ENCODE measurements at places on chromosomes 1 and 21.

GRCh38 chr1:114691061-114691460 is 4.3 kb downstream of the AMPD1 start:
- DNase-seq, result no peak

- no peak for DNase-seq
These were observed 65.1 kb downstream of the PIK3CD start for GRCh38 chr1:9716404-9717192.

DNA sequence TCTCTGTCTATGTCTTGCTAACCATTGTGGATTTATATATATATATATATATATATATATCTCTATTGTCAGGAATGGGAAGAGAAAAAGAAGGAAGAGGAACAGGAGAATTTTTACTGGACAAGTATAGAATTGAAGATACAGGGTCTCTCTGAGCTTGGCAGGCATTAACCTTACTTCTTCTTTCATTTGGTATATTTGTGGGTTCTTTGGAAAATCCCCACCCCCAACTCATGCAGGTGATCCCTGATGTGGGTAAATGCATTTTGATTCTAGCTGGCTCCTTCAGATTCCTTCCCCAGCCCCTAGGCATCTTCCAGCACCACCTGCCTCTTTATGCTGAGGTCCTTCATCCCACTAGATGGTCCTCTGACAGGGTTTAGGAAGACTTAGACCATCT is 78.8 kb upstream of the TRABD2B start:
- DNase-seq, result no peak

- no peak for DNase-seq
These were observed 2.6 kb downstream of the C1orf116 start for GRCh38 chr1:207029701-207030521.

DNA sequence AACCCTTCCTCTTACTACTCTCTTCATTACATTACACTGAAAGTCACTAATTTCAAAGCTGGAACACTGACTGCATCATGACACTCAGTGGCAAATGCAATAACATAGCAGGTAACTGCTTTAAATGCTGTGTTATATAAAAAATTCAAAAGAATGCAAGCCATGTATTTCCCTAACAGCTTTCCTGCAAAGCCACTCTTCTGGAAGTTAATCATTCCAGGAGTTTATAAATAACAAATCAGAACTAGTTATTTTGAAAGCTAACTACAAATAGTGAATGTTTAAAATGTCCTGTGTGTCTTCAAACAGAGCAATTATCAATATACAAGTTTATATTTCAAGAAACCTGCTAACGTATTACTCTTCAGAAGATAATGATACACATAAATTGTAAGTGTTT is 34.5 kb downstream of the DBT start:
- DNase-seq, result no peak

GRCh38 chr1:161483361-161483760 is 21.9 kb upstream of the FCGR2A start:
- DNase-seq, result no peak

DNA sequence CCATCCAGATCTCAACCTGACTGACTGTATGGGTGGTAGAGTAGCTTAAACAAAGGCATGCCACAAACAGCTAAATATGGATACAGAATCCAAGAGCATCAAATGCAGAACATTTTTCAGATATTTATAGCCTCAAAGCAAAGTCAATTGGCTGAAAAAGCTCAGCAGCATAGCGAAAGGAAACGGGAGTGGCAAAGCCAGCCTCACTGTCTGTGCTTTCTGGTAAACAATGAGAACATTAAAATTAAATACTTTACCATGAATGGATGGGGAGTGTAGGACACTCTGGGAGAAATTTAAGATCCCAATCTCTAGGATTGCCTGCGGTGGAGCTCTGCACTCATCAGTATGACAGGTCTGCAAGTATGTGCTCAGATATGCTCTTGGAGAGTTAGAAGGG is 4.4 kb downstream of the RASAL2 start:
- no peak for DNase-seq

DNA sequence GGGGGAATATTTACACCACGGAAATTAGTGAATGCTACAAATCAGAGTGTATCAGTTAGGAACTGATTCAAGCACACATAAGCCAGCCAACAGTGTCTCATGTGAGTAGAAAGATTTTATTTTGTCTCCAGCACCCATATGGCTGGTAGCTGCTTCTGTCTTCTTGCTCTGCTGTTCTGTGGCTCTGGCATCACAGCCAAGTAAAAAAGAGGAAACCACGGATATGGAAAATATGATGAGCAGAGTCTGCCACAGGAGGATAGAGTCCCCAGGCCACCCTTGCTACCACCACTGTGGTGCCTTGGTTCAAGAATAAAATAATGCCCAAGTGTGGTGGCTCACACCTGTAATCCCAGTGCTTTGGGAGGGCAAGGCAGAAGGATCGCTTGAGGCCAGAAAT is 53.6 kb upstream of the SPOCD1 start:
- no peak for DNase-seq

DNA sequence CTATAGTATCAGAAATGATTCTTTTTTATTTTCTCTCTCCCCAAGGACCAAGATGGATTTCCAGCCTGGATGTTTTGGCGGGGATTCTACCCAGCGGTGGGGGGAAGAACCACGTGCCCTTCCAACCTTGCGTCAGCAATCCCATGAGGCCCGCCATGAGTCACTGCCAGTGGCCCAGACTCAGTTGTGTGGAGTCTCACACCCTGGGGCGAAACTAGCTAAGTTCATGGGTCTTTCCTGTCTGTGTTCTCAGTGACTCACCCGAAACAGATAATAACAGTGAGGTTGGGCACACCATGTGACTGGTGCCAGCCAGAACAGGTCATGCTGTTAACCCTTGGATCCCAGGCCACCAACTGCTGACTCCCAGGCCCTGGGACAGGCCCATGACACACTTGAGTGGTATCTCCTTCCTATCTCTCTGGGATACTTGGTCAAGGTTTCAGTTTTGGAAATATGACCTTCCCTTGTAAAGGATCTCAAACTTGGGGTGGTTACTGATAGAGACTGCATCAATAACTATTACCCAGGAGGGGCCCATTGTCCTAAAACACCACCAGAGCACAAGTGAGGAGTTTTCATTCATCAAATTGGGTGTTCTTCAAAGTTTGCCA is 98.0 kb upstream of the DUSP10 start:
- peak; percentile 19 for DNase-seq

DNA sequence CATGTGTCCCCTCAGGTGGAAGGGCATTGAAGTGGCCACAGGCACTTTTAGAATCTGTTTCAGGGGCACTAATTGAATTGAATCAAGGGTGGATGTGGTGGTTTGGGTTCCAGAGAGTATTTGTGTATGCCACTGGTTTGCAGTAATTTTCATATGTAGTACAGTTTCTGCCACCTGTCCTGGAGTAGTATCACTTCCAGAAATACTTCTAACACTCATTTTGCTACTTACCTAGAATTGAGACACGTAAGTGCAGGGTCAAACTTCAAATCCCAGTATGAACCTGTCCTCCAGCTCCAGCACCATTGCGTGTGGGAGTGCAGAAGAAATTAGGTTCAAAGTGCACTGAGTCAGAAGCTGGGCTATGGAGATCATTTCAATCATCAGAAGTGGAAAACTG is 26.8 kb downstream of the RSPH1 start:
- DNase-seq, result peak; percentile 42

- DNase-seq, result no peak
These were observed 11.6 kb upstream of the IFNGR2 start for GRCh38 chr21:33391656-33392055.

DNA sequence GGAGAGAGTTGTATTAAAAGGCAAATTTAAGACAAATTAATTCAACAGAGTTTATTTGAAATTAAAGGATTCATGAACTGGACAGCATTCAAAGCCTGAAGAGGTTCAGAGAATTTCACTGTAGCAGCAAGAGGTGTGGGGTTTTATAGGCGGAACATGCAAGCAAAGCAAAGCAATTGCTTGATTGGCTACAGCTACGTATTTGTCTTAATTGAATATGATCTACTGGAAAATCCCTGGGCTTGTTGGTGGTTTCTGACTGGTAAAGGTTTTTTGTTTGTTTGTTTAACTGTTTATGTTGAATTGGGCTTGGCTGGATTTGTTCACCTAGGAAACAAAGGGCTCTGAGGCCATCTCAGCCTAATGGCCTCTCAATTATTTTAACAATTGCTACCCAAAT is 61.5 kb downstream of the KCNK1 start:
- no peak for DNase-seq

DNA sequence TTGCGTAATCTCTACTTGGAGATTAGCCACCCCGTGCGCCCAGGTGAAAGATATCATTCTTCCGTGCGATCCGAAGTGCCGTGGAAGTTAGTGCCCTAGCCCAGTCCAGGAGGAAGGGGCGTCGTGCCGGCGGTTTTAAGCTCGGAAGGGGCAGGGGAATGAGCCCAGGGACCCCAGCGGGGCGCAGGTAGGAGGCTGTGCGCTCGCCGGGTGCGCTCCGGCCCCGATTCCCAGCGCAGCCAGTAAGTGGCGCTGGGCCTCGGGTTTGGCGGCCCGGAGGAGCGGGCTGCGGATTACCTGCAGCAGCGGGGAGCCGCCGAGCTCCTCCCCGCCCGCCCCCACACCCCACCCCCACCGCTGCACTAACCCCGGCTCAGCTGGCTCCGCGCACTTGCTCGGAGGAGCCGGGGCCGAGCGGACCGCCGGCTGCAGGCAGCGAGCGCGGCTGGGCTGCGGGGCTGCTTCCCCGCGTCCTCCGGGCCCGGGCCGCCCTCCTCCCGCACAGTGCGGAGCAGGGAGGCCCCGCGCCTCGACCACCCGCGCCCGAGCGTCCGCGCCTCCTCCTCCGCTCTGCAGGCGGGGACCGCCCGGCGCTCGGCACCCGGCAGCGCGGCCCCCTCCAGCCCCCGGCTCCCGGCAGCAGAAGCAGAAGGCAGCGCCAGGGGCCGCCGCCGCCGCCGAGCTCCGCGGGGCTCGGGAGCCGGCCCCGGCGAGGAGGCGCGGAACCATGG is at the start of gene RYR2:
Gene RYR2, plus strand, starts transcription at position 390 of the 731 bp plus-strand sequence. Its CDS starts 338 bp downstream, at position 728.
- no peak for DNase-seq

- DNase-seq, result no peak
These were observed 6.5 kb upstream of the MATN1 start for GRCh38 chr1:30729901-30730300.

DNA sequence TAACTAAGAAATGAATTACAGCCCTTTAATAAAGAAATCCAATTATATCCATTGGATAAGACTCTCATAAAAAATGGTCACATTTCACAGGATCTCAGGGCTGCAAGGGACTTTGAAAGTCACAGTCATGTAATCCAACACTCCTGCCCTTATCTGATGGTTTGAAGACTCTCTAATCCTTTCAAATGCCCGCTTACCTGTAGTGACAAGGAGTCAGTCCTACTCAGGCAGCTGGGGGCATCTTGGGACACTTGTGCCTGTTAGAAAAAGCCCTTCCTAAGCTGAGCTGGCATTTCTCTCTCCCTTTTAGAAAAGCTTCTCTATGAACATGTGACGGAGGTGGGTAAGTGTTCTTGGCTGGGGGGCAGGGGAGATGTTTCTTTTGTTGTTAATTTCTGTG is 11.0 kb upstream of the ZNF691 start:
- DNase-seq, result no peak

- no peak for DNase-seq
These were observed 29.7 kb upstream of the FOXO6 start for GRCh38 chr1:41331546-41331917.

- DNase-seq, result no peak
These were observed 20.6 kb upstream of the TMEM51 start for GRCh38 chr1:15132965-15133364.

- no peak for DNase-seq
These were observed 160.3 kb downstream of the PTPRU start for GRCh38 chr1:29396438-29397255.

- DNase-seq, result peak; percentile 68
These were observed 17.6 kb upstream of the TNFRSF1B start for GRCh38 chr1:12148958-12149790.

DNA sequence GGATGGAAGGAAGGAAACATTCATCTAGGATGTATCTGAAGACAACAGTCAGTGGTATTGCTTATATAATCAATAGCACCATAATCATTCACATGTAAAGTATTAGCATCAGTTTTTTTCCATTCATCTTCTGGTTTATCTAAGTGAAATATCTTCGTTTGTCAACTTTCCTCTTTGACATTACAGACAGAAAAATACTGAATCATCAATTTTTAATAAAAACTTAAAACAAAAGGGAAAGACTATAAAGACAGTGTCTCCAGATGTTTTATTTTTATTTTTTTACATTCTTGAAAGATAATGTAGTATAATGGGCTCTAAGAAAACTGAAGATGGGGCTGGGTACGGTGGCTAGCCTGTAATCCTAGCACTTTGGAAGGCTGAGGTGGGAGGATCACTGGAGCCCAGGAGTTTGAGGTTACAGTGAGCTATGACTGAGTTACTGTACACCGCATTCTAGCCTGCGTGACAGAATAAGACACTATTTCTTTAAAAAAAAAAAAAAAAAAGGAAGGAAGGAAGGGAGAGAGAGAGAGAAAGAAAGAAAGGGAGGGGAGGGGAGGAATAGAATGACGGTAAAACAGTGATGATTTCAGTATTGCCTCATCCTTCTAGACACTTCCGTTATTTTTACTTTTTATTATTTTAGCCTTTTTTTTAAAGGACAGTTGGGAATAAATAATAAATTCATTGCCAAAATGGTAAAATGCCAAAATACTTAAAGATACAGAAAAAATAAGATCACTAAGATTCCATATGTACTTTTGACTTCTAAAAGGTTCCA is 89.5 kb downstream of the NRIP1 start:
- DNase-seq, result no peak

GRCh38 chr1:161954050-161954449 is 69.6 kb downstream of the OLFML2B start:
- no peak for DNase-seq

DNA sequence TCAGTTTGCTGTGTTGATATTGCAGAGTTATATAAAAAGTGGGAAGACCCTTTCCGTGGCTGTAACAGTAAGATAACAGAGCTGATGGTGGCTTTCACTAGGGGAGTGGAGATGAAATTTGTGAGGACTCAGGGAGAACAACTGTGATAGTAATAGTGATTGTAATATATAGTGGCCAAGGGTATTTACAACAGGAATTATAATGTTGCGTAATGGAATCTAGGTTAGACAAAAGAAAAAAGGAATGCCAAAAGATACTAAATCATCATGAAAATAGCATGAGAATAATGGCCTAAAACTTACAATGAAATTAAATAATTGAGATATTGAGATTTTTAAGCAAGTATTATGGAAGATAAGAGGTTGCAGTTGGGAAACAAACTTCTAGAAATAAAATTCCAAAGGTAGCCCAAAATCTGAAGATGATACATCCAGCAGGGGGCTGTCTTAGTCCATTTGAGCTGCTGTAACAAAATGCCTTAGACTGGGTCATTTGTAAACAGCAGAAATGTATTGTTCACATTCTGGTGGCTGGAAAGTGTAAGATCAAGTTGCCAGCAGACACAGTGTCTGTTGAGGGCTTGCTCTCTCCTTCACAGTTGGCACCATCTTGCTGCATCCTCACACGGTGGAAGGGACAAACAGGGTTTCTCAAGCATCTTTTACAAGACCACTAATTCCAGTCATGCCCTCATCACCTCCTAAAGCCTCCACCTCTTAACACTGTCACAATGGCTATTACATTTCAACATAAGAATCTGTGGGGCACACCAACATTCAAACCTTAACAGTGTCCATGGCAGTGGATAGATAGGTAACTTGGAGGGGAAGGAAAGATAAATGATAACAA is 711.2 kb downstream of the MRPL39 start:
- peak; percentile 4 for DNase-seq

- peak; percentile 30 for DNase-seq
These were observed 51.9 kb upstream of the CD34 start for GRCh38 chr1:207962716-207963426.

GRCh38 chr1:208089149-208089548 is 155.0 kb downstream of the PLXNA2 start:
- DNase-seq, result no peak

All from germinal center (tissue), 1 donor.